ENCODE measurements at places on chromosomes 6 and 20.

DNA sequence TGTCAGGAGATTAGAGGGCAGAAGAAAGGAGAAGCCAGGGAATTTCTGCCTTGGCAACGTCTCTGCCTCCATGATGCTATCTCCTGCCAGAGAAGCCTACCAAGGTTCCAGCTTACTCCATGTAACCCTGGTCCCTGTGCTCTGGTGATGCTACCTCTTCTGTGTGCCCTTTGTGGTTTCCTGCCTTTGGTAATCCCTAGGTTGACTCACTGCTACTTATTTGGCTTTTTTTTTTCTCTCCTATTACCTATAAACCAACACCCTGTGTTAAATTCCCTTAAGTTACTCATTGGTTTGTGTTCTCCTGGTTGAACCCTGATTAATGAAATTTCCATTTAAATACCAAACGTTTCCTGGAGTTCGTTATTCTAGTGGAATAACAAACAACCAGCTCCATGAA, 527.8 kb upstream of the FLRT3 start:
- DNase-seq: no peak

DNA sequence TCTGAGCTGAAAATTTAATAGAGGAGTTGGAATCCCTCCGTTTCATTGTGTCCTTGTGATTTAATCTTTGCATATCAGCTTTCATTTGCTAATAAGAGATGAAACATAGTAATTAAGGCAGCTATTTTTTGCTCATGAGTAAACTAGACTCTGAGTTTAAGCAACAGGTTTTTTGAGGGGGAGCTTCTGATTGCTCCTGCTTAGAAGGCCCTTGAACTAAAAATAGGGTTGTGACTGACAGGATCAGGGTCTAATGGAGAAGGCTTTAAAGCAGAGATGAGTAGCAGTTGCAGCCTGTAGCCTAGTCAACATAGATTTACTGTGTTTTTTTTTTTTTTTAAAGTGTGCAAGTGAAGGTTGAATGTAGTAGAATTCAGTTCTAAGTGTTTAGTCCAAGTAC, 17.4 kb downstream of the HSF2 start:
- DNase-seq: no peak

GRCh38 chr6:4997862-4998261, 6.0 kb downstream of the RPP40 start:
- no peak for DNase-seq

GRCh38 chr6:24898676-24899075, 37.1 kb downstream of the RIPOR2 start:
- no peak for DNase-seq

- no peak for DNase-seq
Observed at GRCh38 chr20:61980647-61981583, 84.8 kb downstream of the TAF4 start.

GRCh38 chr6:128310451-128310850, 209.9 kb downstream of the PTPRK start:
- no peak for DNase-seq

GRCh38 chr20:50918403-50918802, 12.8 kb downstream of the ADNP start:
- no peak for DNase-seq

DNA sequence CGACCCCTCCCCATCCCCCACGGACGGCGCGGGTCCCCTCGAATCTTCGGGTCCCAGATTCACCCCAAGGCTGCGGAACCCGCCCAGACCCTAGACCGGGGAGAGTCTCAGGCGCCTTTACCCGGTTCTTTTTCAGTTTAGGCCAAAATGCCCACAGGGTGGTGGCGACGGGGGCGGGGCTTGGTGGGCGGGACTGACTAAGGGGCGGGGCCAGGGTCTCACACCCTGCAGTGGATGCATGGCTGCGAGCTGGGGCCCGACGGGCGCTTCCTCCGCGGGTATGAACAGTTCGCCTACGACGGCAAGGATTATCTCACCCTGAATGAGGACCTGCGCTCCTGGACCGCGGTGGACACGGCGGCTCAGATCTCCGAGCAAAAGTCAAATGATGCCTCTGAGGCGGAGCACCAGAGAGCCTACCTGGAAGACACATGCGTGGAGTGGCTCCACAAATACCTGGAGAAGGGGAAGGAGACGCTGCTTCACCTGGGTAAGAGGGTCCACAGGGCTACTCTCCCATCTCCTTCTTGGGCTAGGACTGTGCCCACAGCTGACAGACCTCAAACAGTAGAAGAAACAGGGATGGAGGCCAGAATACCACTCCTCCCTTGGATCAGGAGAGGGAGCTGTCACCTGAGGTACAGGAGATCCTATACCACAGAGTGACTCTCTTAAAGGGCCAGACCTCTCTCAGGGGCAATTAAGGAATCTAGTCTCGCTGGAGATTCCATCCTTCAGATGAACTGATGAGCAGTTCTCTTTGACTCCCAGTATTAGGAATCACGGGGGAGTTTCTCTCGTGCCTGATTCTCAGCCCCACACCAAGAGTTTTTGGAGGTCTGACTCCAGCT, 942 bp downstream of the HLA-E start:
- peak; percentile 84 for DNase-seq

DNA sequence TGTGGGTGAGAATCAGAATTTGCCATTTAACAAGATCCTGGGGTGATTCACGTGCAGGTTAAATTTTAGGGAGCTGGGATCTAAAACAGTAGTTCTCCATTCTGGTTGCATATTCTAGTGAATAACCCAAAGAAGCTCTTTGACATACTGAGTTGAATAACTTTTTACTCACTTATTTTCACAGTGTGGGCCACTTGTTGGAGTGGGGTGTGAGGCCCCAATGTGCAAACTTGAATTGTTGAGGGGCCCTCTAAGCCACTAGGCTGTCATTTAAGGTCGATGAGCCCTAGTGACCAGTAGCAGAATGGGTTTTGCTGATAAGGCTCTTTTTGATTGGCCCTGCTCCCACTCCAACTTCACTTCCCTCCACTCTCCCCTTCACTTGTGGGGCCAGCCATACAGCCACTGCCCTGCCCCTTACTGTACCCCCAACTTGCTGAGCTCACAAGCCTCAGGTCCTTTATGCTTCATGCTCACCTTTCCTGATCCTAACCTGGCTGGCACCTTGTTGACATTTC, 33.6 kb upstream of the RIPOR2 start:
- DNase-seq: no peak

DNA sequence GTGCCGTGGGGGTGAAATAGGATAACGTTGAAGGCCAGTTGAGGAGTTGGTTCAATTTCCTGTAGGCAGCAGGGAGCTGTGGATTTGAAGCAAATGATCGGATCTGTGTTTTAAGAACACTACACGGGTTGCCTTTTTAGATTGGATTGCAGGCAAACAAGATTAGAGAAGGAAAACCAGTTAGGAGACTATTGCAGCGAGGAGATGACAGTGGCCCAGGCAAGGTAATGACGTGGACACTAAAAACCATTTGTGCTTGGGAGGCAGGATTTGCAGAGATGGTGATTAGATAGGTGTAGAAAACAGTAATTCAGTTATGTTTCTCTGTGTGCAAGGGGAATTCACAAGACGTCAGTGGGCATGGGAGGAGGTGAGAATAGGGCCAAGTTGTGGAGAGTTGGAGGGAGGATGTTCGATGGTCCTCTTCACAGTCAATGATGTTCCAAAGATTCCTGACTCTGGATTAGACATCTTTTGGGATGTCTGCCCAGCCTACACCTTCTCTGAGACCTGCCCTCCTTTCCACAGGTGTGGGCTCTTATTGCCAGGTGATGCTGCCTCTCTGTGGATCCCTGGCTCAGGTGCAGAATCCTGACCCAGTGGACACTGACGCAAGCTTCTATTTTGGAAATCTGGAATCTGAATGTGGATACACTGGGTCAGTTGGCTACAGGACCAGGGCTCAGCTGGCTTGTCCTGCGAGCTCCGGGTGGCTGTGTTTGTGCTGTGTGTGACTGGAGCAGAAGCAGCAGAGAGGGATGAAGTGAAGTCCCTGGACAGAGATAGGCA, 54.2 kb downstream of the TFAP2C start:
- DNase-seq: no peak
